Stimulated activated CD8-positive, alpha-beta memory T cell treated with anti-CD3 and anti-CD28 coated beads, Interleukin-2, amount 100 ng/mL, for 1 hour (primary cell): ENCODE measurements at places on chromosomes 6 and 20.

- DNase-seq: no peak
These were observed 931 bp upstream of the UCKL1 start for GRCh38 chr20:63957004-63957689.

GRCh38 chr20:5364997-5365597, 48.3 kb upstream of the PROKR2 start:
- no peak for DNase-seq

- no peak for DNase-seq
These were observed 3.0 kb downstream of the EMILIN3 start for GRCh38 chr20:41363601-41364000.

DNA sequence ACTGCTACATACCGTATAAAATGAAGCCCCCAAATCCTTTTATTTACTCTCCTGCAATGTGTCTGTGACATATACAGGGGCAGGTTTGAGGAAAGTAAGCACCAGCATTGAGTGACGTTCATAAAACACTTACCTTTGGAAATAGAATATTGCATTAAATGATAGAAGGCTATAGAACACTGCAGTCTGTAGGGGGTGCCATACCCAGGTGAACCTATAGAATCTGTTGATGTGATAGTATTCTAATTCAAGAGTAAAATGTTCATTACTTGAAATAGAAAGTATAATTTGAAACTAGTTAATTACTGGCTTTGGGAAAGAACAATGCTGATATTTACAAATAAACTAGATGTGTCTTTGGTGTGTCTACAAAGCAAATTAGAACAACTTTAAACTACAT, 47.0 kb upstream of the PRL start:
- DNase-seq: no peak

DNA sequence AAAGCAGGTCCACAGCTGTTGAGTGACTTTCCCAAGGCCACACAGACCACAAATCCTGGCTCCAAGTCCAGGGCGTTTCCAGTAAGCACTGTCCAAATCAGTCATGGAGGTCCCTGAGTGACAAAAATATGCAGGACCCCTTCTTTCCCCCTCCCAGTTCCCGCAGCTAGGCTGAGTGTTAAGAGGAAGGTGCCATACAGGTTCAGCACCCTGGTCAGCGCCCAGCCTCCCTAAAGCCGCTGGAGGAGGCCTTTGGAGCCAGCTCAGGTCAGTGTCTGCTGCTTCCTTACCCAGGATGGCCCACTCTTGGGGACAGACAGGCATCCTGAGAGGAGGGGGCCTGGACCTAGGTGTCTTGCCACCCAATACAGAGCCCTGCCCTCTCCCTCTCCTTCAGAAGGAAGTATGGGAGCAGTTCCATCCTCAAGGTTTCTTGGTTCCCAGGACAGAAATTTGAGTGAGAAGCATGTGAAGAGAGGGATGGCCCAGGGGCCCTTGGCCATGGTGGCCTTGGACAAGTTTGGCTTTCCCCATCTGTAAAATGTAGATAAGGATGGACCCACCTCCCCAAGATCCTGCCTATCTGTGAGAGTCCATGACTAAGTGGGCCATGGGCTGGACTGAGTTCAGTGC, 13.2 kb downstream of the TMEM74B start:
- no peak for DNase-seq

DNA sequence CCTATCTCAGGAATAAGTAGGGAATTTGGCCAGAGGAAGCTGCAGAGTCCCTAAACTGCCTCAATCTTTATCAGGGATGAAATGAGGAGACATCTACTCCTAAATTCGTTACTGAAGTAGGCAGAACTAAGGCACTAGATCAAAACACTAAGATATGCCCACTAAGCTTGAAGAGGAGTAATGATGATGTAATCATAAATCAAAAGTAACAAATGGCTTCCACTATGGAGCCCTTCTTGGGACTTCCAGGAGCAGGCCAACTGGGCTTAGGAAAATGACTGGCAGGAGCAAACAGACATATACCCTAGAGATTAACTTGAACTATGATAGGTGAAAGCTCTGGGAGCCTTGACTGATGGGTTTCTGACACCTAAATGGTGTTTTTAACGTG, 15.4 kb downstream of the ZSCAN12 start:
- DNase-seq: no peak

- no peak for DNase-seq
These were observed 202.8 kb downstream of the CD83 start for GRCh38 chr6:14320332-14320731.

DNA sequence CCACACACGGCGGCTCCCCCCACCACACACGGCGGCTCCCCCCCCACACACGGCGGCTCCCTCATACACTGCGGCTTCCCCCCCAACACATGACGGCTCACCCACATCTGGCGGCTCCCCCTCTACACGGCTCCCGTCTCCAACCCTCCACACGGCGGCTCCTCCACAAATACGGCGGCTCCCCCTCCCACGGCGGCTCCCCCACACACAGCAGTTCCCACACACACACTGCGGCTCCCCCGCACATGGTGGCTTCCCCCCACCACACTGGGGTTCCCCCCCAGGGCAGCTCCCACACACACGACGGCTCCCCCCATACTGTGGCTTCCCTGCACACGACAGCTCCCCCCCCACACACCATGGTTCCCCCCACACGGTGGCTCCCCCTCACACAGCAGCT, 98.0 kb downstream of the TTLL2 start:
- no peak for DNase-seq

GRCh38 chr6:28711788-28712341, 186.2 kb downstream of the GPX5 start:
- DNase-seq: no peak

- no peak for DNase-seq
These were observed 16.4 kb downstream of the SLCO4A1 start for GRCh38 chr20:62658593-62659178.

DNA sequence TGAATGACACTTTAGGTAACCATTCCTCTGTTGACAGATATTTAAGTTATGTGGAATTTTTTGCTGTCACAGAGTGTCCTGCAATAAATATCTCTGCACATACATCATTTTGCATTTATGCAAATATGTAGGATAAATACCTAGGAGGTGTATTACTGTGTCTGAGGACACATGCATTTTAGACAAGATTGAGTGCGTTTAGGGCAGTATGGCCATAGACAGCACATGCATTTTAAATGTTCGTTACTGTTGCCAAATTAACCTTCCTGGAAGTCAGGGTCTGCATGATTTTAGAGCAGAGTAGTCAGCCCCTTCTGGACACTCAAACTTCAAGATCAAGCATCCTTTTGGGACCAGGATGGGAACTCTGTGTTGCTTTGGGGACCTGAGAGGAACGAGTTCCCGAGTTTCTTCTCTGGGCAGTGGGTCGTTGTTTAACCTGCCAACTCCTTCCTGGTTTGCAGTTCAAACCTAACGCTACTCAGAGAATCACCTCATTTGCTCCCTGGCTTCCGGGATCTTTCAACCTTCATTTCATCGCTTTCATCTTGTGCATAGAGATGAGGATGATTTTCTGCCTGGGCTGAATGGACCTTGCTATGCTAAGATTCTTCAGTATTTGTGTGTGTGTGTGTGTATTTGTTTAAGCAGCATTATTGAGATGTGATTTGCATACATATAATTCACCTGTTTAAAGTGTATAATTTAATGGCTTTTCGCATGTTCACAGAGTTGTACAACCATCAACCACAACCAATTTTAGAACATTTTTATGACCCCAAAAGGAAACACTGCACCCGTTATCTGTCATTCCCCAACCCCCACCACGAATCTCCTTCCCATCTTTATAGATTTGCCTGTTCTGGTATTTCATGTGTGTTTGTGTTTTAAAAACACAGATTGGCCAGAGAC, 9.8 kb downstream of the BCAS4 start:
- no peak for DNase-seq

DNA sequence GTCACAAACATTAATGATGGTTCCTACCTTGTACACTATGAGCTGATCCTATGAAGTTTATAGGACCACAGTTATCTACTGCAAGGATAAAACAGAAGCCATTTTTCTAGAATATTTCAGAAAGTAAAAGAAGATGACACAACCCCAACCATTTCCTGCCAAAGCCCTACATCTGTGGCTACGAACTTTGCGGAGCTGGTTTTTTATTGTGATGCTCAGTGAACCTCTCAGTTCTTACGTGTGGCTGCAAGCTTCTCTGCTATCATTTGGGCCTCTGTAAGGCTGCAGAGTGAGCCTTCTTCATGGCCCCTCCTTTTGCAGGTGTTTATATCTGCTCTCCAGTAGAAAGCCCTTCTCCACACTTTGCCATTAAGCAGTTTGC, 17.8 kb upstream of the TAGAP start:
- DNase-seq: no peak

DNA sequence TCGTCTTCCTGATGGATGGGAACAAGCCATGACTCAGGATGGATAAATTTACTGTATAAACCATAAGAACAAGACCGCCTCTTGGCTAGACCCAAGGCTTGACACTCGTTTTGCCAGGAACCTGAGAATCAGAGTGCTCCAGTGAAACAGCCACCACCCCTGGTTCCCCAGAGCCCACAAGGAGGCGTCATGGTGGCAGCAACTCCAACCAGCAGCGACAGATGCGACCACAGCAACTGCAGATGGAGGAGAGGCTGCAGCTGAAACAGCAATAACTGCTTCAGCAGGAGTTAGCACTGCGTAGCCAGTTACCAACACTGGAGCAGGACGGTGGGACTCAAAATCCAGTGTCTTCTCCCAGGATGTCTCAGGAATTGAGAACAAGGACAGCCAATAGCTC, 100.9 kb upstream of the SAMD5 start:
- DNase-seq: no peak

DNA sequence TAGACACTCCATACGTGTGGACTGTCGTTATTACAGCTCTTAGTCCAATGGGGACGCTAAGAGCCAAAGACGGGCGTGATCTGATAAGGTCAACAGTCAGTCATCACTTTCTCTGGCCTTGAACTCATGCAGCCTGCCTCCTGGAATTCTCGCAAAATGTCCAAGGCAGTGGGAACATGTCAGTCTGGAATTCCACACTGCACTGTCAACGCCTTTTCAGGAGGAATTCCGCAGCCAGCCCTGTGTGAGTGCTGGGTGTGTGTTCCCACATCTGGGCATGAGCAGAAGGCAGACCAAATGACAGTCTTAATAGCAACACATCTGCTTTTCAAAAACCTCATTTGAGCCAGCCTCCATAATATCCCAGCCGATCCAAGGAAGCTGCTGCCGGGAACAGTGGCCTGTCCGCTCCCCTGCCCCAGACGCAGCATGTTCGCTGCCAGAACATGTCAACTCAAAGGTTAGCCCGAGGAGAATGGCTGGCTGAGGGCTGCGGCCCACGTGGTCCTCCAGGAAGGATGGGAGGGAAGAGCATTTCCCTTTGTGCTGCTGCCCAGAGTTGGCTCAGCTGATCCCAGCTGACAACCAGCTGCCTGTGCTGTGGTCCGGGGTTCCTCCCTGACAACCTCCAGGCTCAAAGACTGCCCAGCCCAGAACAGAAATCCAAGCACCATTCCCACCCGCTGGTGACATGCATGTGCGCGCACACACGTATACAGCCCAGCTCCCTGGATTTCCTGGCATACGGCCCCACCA, 103.1 kb downstream of the SULF2 start:
- no peak for DNase-seq

DNA sequence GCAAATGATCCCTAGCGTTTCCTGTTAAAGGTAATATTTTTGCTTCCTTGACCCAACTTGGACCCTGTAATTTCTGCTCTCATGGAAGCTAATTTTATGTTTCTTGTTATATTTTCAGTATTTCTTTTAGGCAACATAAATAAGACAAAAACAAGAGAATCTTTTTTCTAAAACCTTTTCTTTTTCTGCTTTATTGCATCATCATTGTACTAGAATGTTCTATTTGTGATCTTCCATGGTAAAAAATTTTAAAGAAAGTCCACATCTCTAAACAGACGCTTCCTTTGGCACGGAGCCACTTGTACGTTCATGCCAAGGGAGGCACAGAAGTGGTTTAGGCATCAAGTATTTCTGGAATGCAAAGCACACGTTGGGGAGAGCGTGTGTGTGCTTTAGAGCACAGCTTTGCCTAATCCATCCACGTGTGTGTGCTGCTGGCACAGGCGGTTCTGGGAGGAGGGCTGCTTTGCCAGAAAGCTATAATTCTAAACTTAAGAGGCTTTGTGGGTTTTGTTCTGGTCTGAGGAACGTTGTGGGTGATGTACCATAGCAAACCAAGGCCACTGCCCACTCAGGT, 98.3 kb downstream of the SASH1 start:
- no peak for DNase-seq

GRCh38 chr6:108716801-108717791, 131.1 kb upstream of the ARMC2 start:
- no peak for DNase-seq

DNA sequence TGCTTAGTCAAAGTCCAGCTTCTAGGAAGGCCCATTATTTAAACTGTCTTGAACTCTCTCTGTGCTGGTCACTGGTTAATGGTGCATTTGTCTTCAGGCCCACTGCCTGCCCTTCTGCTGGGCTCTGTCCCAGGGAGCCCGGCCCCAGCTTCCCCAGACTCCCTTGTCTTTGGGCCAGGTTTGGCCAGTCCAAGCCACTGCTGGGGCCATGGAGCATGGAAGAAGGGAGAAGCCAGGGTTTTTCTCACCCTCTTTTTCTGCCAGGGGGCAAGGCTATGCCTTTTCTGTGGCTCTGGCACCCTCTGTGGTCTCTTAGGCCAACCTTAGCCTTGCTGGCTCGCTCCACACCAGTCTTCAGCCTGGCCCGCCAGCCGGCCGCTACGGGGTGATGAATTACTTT, 390.0 kb upstream of the SULF2 start:
- no peak for DNase-seq

GRCh38 chr20:4667371-4667773, 54.3 kb upstream of the PRND start:
- DNase-seq: no peak

GRCh38 chr6:159194421-159194820, 25.2 kb downstream of the FNDC1 start:
- DNase-seq: no peak

GRCh38 chr6:150895928-150896632, 30.6 kb downstream of the MTHFD1L start:
- no peak for DNase-seq

DNA sequence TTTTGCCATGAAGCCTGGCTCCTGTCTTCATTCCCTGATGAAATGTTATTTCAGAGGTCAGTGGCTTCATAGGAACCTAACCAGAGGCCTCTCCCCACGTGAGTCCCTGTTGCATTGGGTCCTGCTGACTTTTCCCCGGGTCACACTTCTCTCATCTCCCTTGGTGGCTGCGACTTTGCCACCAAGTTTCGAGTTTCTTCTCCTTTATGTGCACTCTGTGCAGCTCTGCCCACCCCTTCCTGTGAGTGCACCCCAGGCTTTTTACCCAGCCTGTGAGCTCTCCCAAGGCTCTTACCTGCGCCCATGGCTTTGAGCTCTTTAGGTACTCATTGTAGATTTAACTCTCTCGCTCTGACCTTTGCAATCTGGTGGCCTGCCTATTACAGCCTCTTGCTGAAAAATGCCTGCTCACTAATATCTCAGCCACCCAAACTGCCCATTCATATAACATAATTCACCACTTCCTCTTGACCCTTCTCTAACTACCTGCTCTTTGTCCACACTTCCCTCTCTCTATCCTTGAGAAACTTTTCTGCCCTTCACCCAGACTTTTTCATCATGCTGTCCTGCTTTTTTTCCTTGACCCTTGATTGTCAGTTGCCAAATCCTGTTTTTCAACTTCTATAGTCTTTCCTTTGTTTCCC, 105.9 kb downstream of the SASH1 start:
- no peak for DNase-seq

- DNase-seq: no peak
These were observed 97.5 kb downstream of the AIG1 start for GRCh38 chr6:143158113-143158581.
